ENCODE measurements at places on chromosomes 2 and 18. TPM values are rescaled to one million over a fixed set of nuclear protein-coding genes. Genes with fewer than 3 reads are reported as not detected.

Gene IL1F10
- not detected for total RNA-seq

Gene LHCGR
- not detected for total RNA-seq

Gene RFTN2
- not detected for total RNA-seq

Gene ADCYAP1
- total RNA-seq, result not detected

Gene CTLA4
- total RNA-seq, result 245 TPM

Gene IL36A
- total RNA-seq, result not detected

Gene MAL
- 63.5 TPM for total RNA-seq

Gene GCG
- not detected for total RNA-seq

Gene CPO
- not detected for total RNA-seq

Gene IL1B
- total RNA-seq, result not detected

Gene CD8A
- 2.7 TPM for total RNA-seq

Gene CROCC2
- total RNA-seq, result not detected

Gene CCBE1
- total RNA-seq, result 0.36 TPM

Gene ANKRD62
- total RNA-seq, result not detected

Gene KANSL3
- 39.4 TPM for total RNA-seq
